ENCODE measurements at places on chromosomes 7 and 10. TPM values are rescaled to one million over a fixed set of nuclear protein-coding genes. Genes with fewer than 3 reads are reported as not detected.

- DNase-seq, result no peak
These were observed 405.0 kb upstream of the GALNT17 start for GRCh38 chr7:70726951-70727378.

DNA sequence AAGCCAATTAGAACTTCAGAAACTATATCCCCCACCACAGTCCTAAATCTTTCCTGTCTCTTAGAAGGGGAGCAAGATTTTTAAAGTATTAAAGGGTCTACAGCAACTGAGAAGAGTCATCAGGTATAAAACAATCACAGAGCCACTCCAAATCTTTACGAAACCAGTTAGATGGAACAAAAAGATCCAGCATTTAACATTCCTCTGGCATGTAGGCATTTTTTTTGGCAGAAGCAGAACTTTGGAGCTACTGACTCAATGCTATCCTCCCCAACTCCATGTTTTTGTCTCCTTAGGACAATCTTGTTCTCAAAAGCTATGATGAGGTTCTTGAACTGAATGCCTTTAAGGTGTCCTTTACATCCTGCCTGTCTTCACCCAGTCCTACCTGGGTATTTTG lies 333.3 kb downstream of the PRPF18 start:
- no peak for DNase-seq

DNA sequence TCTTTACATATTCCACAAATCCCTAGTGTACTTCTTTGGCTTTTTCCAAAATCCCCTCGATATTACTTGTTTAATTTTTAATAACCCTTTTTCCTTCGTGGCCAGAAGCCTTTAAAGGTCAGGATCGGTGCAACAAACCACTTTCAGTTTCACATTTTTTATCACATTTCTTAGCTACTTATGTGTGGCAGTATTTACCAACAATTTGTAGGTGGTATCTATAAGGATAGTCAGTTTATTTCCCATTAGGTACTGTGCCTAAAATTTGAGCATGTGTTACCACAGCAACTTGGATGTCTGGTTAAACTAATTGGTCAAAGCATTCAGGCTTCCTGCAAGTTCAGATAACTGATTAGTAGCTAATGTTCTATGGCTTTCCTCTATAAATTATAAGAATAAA lies 104.9 kb downstream of the CDK14 start:
- no peak for DNase-seq

- no peak for DNase-seq
These were observed 103.6 kb downstream of the ARHGAP22 start for GRCh38 chr10:48501226-48501625.

GRCh38 chr7:148717266-148717793 lies 18.6 kb downstream of the CUL1 start:
- DNase-seq, result no peak

GRCh38 chr7:50807026-50807730 lies 24.5 kb upstream of the GRB10 start:
- DNase-seq, result no peak

Gene SLC26A3
- not detected for polyA plus RNA-seq

Measured in CD4-positive, alpha-beta memory T cell (primary cell).